ENCODE measurements at places on chromosomes 2 and 18.
A peak's percentile ranks its signal among the peaks of the same experiment; 100 is the strongest.

DNA sequence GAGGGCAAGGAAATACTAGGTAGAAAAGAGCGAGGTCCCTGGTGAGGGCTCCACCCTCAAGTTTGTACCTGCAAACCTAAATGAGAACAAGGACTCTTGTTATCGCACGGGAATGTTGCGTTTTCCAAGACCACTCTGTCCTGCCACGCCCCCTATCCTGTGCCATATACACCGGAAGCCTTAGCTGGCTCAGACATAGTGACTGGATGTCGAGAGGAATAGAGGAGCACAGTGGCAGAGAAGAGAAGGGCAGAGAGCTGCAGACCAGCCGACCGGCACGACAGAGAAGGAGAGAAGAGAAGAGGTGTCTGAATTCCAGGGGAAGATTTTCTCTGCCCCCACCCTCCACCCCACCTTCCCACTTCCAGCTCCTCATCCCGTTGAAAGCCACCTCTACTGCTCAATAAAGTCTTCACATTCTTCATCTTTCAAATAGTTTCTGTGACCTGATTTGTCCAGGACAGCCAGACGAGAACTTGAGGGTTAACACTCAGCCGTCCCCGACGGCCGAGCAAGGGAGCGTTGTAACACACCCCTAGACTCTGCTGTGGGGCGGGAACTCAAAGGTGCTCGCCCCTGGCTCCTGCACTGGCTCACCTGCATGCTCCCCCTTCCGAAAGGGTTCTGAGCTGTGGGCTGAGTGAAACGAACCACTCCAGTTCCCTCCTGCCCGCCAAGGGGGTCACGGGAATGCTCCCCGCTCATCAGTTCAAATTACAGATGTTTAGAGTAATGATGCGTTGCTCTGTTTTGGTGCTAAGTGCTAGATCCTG, 24.9 kb upstream of the COL3A1 start:
- no peak for DNase-seq

GRCh38 chr18:48645427-48646002, 106.7 kb downstream of the CTIF start:
- DNase-seq, result no peak

DNA sequence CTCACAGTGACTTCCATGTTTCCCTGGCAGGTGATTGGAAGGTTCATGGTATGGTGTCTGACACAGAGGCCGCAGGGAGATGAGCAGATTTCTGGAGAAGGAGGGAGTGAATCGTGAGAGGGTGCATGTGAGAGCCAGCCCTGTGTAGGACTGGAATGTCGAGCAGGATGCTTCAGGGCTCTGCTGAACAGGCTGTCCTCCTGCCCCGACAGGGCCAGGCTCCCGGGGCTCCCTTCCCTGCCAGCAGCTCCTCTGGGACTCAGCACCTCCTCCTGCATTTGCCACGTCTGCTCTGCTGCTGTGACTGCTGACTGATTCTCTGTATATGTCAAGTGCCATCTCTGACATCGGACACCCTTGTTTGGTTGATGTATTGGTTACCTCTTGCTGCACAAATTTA, 38.5 kb upstream of the INHBB start:
- DNase-seq, result no peak

GRCh38 chr2:222322236-222322635, 23.4 kb upstream of the PAX3 start:
- DNase-seq, result no peak

DNA sequence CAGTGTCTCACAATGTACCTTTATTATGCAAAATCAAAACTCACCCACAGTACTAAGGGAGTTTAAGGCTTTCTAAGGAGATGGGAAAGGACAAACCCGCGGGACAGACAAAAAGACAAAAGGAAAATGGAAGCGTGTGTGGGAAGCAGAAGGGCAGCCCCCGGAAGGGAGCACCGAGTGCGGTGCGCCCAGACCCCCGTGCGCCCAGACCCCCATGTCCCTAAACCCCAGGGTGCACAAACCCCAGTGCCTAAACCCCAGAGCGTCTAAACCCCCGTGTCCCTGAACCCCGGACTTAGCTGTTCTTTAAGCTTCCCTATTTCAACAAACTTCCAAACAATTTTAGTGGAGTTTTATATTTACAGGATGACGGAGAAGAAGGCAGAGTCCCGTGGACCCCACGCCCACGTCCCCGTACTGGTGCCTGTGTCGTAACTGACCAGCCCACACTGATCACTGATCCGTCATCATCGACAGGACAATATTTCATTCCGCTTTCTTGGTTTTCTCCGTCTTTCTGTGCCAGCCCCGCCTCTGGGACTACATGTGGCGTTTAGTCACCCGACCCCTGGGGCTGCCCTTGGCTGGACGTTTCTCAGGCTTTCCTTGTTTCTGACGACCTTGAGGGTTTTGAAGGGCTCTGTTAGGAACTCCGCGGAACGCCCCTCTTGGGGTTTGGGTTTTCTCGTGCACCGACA, 76.9 kb downstream of the RTP5 start:
- DNase-seq, result no peak

- peak; percentile 44 for DNase-seq
These were observed 186.5 kb downstream of the LNPK start for GRCh38 chr2:175815537-175815936.

DNA sequence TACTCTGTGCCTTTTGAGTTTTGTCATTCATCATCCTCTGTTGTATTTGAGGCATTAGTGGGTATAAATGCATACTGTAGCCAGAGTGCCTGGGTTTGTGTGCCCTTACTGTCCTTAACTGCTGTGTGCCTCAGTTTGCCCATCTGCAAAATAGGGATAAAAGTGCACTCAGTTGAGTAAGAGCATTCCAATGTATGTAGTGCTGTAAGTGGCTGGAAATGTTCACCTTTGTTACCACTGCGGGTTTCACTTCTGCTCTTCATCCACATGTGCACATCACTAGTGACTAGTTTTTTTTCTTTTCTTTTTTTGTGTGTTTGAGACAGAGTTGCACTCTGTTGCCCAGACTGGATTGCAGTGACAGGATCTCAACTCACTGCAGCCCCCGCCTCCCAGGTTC, 39.9 kb downstream of the PLEKHB2 start:
- DNase-seq, result no peak

- peak; percentile 82 for DNase-seq
These were observed 414.2 kb upstream of the CHST9 start for GRCh38 chr18:27599202-27599829.

GRCh38 chr2:161122772-161123530, 37.3 kb upstream of the TANK start:
- peak; percentile 92 for DNase-seq

DNA sequence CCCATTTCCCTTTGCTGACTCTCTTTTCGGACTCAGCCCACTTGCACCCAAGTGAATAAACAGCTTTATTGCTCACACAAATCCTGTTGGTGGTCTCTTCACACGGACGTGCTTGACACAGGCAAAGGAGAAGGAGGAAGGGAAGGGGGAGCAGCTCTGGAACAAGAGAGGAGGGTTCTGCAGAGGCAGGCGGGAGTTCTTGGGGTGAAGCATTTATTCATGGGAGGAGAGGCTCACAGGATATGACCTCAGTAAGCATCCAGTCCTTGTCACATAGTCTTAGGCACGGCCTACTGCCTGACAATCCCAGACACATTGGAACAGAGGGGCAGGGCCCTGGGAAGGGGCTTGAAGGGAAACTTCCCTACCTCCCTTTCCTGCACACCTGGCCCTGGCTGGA, 171.7 kb upstream of the HS6ST1 start:
- DNase-seq, result no peak

DNA sequence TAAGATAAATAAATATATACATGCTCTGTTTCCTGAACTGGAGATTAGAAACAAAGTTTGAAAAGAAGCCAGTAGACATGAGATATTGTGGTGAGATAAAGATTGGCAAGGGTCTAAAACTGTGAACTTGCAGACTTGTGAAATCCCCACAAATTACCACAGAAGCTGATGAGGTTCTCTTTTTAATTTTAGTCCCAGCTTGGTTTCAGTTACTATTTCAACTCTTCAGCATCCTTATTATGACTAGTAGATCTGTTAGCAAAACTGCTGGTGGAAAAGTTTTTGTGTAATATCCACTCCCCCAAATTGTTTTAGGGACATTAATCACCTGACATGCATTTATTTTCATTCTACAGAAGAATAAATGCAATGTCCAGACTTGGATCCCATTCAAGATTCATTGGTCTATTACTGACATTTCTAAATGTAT, 20.8 kb downstream of the RASGRP3 start:
- peak; percentile 27 for DNase-seq

DNA sequence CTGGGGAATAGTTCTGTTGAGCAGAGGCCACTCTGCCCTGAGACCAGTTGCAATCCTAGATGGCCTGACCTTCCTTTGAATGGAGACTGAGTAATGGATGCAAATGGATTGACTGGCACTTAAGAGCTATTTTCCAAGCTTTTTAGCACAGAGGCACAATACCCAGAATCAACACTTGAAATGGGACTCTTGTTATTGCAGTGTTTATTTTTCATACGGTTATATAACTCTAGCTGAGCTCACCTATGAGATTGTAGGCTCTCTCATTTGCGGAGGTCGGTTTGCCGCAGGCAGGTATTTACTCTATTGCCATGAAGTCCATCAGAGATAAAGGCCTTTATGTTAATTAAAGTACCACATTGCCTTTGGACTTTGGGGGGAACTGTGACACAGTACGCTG, 422.3 kb upstream of the CELF4 start:
- DNase-seq, result no peak

DNA sequence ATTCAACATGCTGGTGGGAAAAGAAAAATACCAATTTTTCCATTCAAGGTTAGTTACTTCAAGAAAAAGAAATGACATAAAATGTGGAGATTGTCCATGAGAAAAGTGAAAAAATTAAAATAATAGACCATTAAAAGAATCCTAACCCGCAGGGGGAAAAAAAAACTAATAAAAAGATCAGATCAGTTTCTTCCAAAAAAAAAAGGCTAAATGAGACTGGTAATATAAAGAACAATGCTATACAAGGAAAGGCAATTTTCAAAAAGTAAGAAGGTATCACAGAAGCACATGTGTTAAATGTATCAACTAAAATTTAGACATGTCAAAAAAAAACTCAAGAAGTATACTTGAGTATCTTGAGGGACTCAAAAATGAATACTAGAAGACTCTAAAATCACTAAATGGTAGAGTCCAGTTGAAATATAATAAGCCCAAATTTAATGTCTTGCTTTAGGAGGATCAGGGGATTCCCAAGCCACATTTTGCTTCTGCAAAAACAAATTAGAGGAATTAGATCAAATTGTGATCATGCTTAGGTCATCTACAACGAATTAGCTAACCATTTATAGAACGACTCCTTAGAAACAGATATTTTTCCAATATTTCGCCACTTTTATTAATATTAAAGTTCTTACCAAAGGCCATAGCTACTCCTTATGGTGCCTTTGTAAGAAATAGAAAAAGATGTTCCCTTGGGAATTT, 35.8 kb upstream of the GLS start:
- DNase-seq, result no peak

DNA sequence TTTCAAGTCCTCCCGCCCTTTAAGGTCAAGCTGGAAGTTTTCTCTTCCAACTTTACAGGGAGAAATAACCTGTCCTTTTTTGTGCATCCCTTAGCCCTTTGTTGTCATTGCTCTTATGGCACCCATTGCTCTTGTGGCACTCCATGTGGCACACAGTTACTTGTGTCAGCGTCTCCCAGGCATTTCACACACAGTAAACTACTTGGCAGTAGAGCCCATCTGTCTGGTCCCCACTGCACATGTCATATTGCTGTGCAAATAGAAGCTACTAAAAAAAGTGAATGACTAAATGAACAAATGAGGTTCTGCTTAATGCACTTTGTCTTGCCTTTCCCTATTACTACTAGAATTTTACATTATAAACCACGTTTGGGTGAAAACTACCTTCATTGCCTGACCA, 149.3 kb downstream of the EML6 start:
- no peak for DNase-seq

GRCh38 chr2:161415034-161415986, 787 bp upstream of the TBR1 start:
- DNase-seq, result no peak

GRCh38 chr2:102155703-102156515, 13.4 kb downstream of the IL1R1 start:
- DNase-seq, result peak; percentile 84

- no peak for DNase-seq
These were observed 304.1 kb downstream of the NRXN1 start for GRCh38 chr2:50727636-50728339.

DNA sequence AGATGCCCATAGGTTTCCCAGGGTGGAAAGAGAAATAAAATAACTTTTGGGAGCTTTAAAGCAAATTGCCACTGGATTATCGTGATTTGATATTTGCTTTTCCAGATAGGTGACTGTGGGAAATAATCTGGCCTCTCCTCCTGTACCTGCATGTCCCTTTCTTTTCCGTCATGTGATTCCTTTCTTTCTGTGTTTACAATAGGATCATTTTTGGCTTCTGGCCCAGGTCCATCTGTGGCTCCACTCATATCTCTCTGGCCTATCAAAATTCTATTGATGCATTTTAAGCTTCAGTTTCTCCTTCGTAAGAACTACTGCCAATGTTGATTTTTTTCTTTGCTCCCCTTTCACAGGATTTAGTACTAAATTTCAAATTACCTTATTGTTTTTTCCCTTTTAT, 153.6 kb downstream of the CCDC85A start:
- no peak for DNase-seq

DNA sequence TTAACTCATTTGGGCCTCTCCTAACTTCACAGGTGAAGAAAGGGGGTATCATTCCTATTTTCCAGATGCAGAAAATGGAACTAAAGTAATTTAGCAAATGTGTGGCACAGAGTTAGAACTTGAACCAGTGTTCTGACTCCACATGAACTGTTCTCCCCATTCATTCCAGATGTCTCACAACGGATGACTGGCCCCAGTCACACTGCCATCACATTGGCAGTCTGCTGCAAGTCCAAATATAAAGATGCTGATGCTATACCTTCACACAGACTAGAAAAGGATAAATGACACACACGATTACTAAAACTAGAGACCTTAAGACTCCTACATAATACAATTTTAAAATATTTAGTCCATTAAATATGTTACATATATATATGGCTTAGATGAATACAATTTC, 195.7 kb downstream of the NBAS start:
- no peak for DNase-seq

DNA sequence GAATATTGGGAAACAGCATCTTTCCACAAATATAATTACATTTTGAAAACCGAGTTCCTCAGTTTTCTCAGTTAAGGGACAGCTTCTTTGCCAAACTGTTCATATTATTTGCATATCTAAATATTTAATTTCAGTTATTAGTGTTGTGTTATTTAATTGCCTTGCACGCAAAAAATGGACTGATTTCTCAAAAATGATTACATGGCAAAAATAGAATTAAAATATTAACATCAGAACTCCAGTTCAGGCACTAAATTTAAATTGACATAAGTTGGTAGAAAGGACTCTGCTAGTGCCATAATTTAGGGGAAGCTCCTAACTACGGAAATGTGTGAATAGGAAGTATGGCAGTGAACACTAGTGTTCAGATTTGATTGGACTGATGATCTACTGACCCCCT, 209.6 kb downstream of the PARD3B start:
- no peak for DNase-seq

- no peak for DNase-seq
These were observed 291.3 kb downstream of the RIT2 start for GRCh38 chr18:42824178-42824577.
